ENCODE measurements at places on chromosomes 3 and 15. TPM values are rescaled to one million over a fixed set of nuclear protein-coding genes. Genes with fewer than 3 reads are reported as not detected.

DNA sequence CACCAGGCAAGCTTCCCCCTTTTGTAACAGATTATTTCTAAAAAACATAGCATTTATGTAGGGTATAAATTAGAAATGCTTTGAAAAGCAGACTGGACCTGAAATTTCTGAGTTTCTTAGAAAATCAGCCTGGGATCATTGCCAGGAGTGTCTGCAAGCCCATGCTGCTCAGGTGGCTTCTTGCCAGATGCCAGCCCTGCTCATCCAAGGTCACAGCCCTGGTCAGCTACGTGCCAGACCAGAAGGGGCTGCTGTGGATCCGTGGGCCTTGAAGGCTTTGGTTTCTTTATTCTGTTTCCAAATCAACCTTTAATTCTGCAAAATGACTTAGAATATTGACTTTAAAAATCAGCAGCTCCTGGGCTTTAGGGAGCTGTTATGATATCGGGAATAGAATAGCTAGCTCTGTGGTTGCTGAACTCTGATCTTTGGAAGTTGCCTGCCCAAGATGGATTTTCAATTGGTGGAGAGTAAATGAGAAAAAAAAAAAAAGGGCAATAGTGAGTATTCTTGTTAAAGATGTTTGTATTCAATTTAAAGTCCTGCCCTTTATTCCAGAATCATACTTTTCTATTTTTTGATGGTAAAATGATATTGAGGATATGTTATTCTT lies 370.1 kb upstream of the ONECUT1 start:
- H3K36me3 ChIP-seq, result no peaks in the 10 kb centered on the region
- H3K4me1 ChIP-seq, result no peaks in the 10 kb centered on the region
- no peaks in the 10 kb centered on the region for H3K27me3 ChIP-seq

DNA sequence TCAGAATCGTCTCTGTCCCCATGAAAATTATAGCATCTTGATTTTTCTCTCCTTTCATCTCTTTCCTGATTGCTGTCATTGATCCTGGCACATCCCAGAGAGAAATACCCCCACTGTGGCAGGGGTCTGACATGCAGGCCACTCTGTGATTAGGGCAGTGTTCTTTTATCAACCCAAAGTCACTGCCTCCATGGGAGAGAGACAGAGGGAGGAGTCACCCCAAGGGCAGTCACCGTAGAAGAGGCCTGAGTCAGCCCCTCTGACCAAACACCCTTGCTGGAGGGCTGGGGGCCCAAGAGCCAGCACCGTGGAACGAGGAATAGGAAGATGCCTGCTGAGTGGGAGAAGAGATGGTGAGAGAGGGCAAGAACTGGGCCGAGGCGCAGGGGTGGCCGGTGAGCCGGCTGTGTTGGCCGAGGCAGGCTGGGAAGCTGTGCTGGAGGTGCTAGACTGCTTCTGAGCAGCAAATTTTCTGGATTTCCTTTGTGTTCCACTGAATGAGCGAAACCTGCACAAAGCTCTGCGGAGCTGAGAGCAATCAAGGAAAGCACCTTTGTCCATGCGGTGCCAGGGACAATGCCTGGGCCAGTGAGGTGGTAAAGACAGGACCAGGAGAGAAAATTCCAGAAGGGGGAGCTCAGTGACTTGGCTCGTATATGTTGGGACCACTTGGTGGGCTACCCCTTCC lies 103.8 kb downstream of the ADCY5 start:
- no peaks in the 10 kb centered on the region for H3K4me1 ChIP-seq
- DNase-seq, result no peak
- peaks cover 44% of the 10 kb centered on the region for H3K27me3 ChIP-seq
- no peaks in the 10 kb centered on the region for H3K36me3 ChIP-seq
- H3K27ac ChIP-seq, result no peak overlapping the region

RPL14 gene
- 543 TPM for total RNA-seq

- peak overlapping the region; percentile 87 for H3K27ac ChIP-seq
- no peak for DNase-seq
- no peaks in the 10 kb centered on the region for H3K36me3 ChIP-seq
- H3K4me3 ChIP-seq, result peak overlapping the region; percentile 5
These were observed 209.2 kb upstream of the CDIN1 start for GRCh38 chr15:36370051-36370730.

DNA sequence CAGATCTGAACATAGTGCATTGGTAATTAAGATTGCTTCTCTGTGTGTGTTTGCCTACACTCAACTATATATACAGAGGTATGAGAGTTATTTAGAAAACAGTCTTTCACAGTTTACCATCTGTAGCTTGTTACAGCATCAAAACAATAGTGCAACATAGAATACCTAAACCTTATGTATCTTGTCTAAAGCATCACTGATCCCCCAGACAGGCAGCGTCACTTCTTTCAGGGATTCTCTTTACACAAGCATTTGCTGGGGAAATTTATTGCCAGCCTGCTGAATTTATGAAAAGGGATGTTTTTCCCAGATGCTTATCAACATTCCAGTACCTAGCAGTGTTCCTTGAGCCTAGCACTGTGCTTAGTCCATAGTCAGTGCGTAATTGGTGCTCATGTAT lies 195.8 kb upstream of the COL8A1 start:
- DNase-seq, result no peak
- no peak overlapping the region for H3K27ac ChIP-seq
- no peak overlapping the region for H3K4me3 ChIP-seq
- no peaks in the 10 kb centered on the region for H3K27me3 ChIP-seq
- H3K36me3 ChIP-seq, result no peaks in the 10 kb centered on the region

IGSF10 gene
- total RNA-seq, result 0.12 TPM

- H3K27me3 ChIP-seq, result no peaks in the 10 kb centered on the region
- peaks cover 8% of the 10 kb centered on the region for H3K36me3 ChIP-seq
- H3K4me1 ChIP-seq, result peaks cover 29% of the 10 kb centered on the region
- H3K4me3 ChIP-seq, result no peak overlapping the region
These were observed 9.3 kb downstream of the SECISBP2L start for GRCh38 chr15:49036650-49037545.

DNA sequence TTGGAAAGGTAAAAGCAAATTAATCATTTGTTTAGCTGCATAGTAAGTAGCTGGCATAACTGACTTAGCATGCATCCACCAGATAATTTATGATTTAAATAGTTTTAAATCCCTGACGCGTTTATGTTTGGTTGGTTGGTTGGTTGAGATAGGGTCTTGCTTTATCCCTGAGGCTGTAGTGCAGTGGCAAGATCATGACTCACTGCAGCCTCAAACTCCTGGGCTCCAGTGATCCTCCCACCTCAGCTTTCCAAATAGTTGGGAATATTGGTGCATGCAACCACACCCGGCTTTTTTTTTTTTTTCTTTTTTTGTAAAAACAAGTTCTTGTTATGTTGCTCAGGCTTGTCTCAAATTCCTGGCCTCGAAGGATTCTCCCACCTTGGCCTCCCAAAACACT lies 263.4 kb downstream of the MCTP2 start:
- no peaks in the 10 kb centered on the region for H3K27me3 ChIP-seq
- peak; percentile 2 for DNase-seq
- H3K4me1 ChIP-seq, result no peaks in the 10 kb centered on the region
- no peak overlapping the region for H3K4me3 ChIP-seq

- H3K4me3 ChIP-seq, result no peak overlapping the region
- no peaks in the 10 kb centered on the region for H3K27me3 ChIP-seq
- no peaks in the 10 kb centered on the region for H3K4me1 ChIP-seq
These were observed 48.2 kb upstream of the TNK2 start for GRCh38 chr3:195956577-195956976.

GRCh38 chr3:159765030-159765859 lies 223.4 kb upstream of the IL12A start:
- peak; percentile 99 for DNase-seq
- peaks cover 4% of the 10 kb centered on the region for H3K36me3 ChIP-seq
- H3K27ac ChIP-seq, result peak overlapping the region; percentile 81
- H3K27me3 ChIP-seq, result no peaks in the 10 kb centered on the region
- H3K4me3 ChIP-seq, result peak overlapping the region; percentile 75

DNA sequence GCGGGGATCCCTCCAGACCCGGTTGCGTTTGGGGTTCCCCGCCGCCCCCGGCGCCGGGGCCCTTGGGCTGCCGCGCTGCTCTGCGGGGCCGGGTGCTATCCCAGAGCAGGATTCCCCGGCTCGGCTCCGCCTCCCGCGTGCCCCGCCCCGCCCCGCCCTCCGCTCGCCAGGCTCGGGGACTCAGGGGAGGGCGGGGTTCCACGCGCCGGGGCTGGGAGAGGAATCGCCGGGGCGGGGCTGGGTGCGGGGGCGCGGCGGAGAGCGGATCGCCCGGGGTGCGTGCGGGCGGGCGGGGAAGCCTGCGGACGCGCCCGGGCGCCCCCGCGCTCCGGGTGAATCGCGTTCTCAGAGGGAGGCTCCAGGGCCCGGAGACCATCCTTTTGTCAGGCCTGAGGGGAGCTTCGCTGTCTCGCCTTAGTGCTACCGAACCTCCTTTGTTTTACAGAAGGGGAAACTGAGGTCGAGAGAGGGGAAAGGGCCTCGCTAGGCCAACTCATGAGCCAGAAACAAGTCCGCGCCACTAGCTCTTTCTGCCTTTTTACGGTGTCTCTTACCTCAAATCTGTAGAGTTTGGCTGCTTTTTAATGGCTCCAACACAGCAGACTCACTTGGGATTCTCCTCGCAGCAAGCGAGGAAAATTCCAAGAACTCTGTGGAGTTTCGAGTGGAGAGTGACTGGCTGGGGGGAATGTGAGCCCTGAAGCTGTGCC lies at the start of gene TMEM158:
TMEM158 (minus strand) TSS at position 82 of the 710 bp plus-strand sequence. CDS start 260 bp downstream, outside the sequence.
- H3K4me3 ChIP-seq, result peak within 1 kb of the TSS; percentile 76
- peaks cover 15% of the 10 kb centered on the region for H3K4me1 ChIP-seq
- H3K36me3 ChIP-seq, result no peaks in the 10 kb centered on the region
- peak; percentile 89 for DNase-seq

DNA sequence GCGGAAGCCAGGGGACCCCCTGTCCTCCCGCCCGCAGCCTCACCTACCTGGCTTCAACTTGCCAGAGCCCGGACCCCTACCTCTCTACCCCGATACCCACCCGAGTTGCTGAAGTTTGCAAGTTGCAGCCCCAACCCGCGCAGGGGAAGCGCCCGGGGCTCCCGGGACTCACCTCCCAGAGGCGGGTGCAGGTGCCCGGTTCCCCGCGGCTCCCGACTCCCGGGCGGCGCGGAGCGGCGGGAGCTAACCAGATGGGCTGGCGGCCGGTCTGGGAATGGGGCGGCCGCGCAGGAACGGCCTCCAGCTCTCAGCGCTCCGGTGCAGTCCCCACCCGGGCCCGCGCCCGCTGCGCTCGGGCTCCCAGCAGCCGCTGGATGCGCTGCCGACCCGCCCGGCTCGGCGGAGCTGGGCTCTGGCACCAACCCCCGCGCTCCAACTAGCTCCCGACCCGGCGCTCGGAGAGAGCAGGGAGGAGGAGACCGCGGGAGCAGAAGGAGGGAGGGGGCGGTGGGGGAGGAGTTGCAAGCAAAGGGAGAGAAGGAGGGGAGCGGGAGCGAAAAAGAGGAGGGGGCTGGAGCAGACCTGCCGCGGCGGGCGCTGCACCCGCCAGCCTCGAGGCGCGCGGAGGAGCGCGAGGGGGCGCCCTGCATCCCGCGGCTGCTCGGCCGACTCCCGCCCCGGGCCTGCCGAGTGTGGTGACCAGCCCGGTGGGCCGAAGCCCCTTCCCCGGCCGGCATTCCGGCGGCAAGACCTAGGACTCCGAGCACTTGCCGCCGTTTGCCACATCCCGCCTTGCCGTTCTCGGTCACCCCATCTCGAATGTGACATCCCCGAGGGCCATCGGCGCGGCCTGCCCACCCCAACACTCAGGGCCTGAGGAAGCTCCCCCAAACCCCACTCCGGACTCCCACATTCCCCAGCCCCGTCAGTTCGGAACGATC lies at the start of gene SEMA5B:
SEMA5B (minus strand) TSS at position 472 of the 941 bp plus-strand sequence. CDS start 66,500 bp downstream, outside the sequence.
- peaks cover 95% of the 10 kb centered on the region for H3K27me3 ChIP-seq
- peak within 1 kb of the TSS; percentile 75 for H3K4me3 ChIP-seq

IL16 gene
- total RNA-seq, result not detected

DNA sequence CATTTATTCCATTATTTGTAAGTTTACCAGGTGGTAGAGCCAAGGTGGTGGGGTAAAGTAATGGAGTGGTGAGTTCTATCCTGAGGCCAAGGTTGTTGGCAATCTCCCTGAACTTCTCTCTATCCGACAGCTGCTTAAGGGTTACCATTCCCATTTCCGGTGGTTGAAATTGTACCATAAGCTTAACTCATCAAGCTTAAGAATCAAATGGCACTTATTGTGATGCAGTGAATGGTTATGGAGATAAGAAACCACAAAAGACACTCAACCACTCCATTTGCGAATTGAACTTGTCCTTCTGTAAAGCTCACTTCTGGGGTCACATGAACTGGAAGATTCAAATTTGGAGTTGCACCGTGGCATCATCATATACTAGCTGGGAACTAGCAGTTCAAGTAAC lies 287.4 kb upstream of the SLCO3A1 start:
- peaks cover 15% of the 10 kb centered on the region for H3K27me3 ChIP-seq
- DNase-seq, result no peak
- no peaks in the 10 kb centered on the region for H3K36me3 ChIP-seq
- no peak overlapping the region for H3K27ac ChIP-seq
- H3K4me3 ChIP-seq, result no peak overlapping the region

DNA sequence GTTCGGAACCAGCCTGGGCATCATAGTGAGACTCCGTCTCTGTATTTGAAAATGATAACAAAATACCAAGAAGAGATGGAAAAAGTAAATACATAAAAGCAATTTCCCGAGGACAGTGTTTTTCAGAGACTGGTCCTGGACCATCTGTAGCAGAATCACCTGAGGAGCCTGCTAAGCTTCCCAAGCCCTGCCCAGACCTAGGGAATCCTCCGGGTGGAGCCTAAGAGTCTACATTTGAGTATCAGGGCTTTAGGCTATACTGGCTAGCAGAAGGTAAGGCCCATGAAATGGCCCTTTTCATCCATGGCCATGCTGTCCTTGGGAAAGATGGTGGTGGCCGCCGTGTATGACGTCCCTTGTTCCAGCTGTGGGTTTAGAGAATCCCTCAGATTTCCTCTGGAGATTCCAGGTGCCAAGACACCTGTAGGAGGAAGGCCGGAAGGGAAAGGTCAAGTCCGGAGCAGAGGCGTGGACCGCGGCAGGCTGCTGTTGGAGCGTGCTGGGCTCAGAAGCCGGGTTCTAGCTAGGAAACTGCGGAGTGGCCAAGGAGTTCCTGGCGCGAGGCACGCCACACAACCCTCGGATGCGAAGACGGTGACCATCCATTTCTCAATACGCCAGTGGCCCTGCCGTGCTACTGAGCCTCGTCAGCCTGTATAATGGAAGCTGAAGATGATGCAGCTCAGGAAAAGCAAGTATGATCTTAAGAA lies 50.9 kb downstream of the TMEM44 start:
- H3K4me3 ChIP-seq, result no peak overlapping the region
- no peaks in the 10 kb centered on the region for H3K36me3 ChIP-seq
- peak; percentile 23 for DNase-seq

DNA sequence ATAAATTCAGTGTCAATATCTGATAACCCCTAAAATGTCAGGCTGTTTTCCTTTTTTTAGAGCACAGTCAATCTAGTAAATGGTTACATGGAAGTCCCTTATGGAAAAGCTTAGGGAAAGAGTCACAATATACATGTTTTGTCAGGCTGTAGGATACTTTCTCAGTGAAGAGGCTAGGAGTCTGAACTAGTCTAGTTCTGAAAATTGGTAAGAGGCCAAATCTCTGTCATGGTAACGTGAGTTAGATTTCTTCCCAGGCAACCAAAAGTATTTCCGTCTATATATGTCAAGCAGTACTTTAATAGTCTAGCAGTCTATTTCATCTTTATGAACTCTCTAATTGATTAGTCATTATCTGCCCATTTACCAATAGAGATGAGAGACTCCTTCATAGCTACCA lies 215.9 kb upstream of the LRRC3B start:
- no peak overlapping the region for H3K27ac ChIP-seq
- no peak overlapping the region for H3K4me3 ChIP-seq
- no peaks in the 10 kb centered on the region for H3K36me3 ChIP-seq
- no peak for DNase-seq
